ENCODE measurements at places on chromosomes 13 and 19. TPM values are rescaled to one million over a fixed set of nuclear protein-coding genes. Genes with fewer than 3 reads are reported as not detected.

Gene GNG7
- 3.3 TPM for total RNA-seq

Gene CD209
- total RNA-seq, result 8.8 TPM

Gene SPC24
- total RNA-seq, result 21.8 TPM

Gene LGALS4
- total RNA-seq, result 0.51 TPM

Gene GFY
- not detected for total RNA-seq

Gene MRPS31
- total RNA-seq, result 24.7 TPM

Gene URAD
- total RNA-seq, result not detected

Gene COMP
- total RNA-seq, result not detected

Gene ZNF99
- 0.43 TPM for total RNA-seq

GRCh38 chr13:21034603-21035191 lies 26.7 kb downstream of the LATS2 start:
- no peaks in the 10 kb centered on the region for H3K36me3 ChIP-seq
- peaks cover 4% of the 10 kb centered on the region for H3K4me1 ChIP-seq
- no peaks in the 10 kb centered on the region for H3K27me3 ChIP-seq
- peak; percentile 26 for DNase-seq
- H3K27ac ChIP-seq, result peak overlapping the region; percentile 70

GRCh38 chr13:27526516-27526915 lies 76.2 kb upstream of the MTIF3 start:
- H3K27me3 ChIP-seq, result no peaks in the 10 kb centered on the region
- no peaks in the 10 kb centered on the region for H3K4me1 ChIP-seq
- H3K27ac ChIP-seq, result no peak overlapping the region
- no peak for DNase-seq

DNA sequence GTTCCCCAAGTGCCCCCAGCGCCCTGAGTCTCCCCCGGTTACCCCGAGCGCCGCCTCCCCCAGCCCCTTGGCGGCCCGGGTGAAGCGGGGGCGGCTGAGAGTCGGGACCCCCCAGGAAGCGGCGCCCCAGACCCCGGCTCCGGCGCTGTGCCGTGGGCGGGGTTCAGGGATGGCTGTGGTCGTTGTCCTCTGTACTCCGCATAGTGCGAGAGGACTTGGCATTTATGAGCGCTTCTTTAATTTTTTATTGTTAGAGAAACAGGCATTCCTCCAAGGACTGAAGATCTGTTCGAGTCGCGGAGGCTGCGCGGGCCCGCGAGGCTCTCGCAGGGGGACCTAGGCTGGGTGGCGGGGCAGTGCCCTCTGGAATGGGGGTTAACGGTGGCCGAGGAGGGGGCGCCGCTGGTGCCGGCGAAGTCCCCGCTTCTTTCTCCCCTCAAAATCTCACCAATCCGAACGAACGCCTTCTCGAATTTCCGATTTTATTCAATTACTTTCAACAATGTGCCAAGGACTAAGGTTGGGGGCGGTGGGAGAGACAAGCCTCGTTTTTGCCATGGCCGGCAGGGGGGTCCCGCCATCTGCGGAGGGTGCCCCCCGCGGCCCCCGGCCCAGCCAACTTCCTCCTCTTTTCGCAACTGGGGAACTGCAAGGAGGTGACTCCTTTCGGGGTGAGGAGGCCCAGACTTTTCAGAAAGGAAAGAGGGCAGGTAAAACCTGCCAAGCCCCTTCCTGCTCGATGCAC lies 596 bp upstream of the GJB2 start:
- H3K4me3 ChIP-seq, result peak overlapping the region; percentile 21
- no peak for DNase-seq
- H3K36me3 ChIP-seq, result no peaks in the 10 kb centered on the region
- peaks cover 13% of the 10 kb centered on the region for H3K27me3 ChIP-seq
- H3K27ac ChIP-seq, result no peak overlapping the region

GRCh38 chr13:25085125-25085742 lies 10.7 kb upstream of the PABPC3 start:
- no peaks in the 10 kb centered on the region for H3K4me1 ChIP-seq
- H3K27ac ChIP-seq, result no peak overlapping the region
- H3K27me3 ChIP-seq, result no peaks in the 10 kb centered on the region
- no peak overlapping the region for H3K4me3 ChIP-seq
- no peaks in the 10 kb centered on the region for H3K36me3 ChIP-seq
- DNase-seq, result no peak

DNA sequence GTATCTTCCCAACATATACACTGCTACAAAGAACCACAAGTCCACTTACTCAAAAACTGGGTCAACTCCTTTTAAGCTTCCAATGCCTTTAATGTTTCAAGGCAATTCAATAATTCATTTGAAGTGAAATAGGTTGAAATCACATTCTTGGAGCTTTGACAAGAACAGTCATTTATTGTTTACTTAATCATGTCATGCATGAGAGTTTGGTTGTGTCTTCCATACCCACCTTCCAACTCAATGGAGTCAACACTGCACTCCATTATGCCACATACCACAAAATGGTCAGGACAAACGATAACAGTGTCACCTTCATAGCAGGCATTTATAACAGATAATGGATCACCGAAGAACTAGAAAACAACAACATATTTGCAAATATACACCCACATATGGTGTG lies 506.3 kb downstream of the UQCRFS1 start:
- H3K27me3 ChIP-seq, result no peaks in the 10 kb centered on the region
- DNase-seq, result no peak
- H3K4me1 ChIP-seq, result no peaks in the 10 kb centered on the region
- H3K27ac ChIP-seq, result no peak overlapping the region

- no peak overlapping the region for H3K27ac ChIP-seq
- DNase-seq, result no peak
- no peak overlapping the region for H3K4me3 ChIP-seq
- no peaks in the 10 kb centered on the region for H3K36me3 ChIP-seq
Measured at GRCh38 chr13:78227709-78228108, 309.1 kb upstream of the EDNRB start.

GRCh38 chr13:66951426-66951825 lies 278.7 kb downstream of the PCDH9 start:
- H3K27me3 ChIP-seq, result no peaks in the 10 kb centered on the region
- H3K4me3 ChIP-seq, result no peak overlapping the region
- no peaks in the 10 kb centered on the region for H3K4me1 ChIP-seq

DNA sequence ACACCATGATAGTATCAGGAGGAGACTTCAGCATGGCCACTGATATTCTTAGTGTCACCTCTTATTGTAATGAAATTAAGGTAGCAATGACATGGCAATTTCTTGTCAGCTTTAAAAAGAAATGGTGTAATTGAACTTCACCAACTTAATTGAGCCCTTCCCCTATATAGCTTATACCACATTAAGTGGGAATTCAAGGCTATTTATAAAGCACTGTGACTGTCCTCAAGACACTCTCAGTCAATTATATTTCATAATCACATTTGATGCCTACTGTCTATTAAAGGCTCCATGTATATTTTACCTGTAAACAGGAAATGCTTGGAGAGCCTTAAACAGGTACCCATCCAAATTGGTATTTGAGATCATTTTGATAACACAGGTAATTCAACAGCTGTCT lies 28.3 kb downstream of the KLF12 start:
- no peaks in the 10 kb centered on the region for H3K27me3 ChIP-seq
- no peaks in the 10 kb centered on the region for H3K36me3 ChIP-seq
- H3K27ac ChIP-seq, result no peak overlapping the region
- no peak overlapping the region for H3K4me3 ChIP-seq

DNA sequence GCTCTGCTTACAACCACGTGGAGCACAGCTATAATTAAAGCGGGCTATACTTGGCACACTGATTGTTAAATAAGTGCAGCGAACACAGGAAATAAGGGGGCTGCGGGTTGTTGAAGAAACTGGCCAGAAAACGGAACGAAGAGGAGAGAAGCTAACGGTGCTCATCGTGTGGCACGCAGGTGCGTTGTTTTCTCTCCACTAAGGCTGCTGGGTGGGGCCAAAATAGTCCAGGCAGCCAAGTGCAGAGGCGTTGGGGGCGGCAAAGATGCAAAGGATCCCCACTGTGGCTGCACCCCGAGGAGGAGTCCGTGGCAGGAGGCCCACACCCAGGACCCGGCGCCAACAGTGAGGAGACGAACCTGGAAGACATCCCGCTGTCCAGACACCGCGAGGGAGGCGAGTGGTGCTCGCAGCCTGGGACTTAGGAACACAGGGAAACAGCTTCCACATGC lies 8.1 kb upstream of the ARL11 start:
- no peak overlapping the region for H3K27ac ChIP-seq
- H3K27me3 ChIP-seq, result no peaks in the 10 kb centered on the region
- no peaks in the 10 kb centered on the region for H3K36me3 ChIP-seq
- H3K4me1 ChIP-seq, result no peaks in the 10 kb centered on the region
- no peak for DNase-seq

GRCh38 chr13:109749365-109749764 lies 37.0 kb downstream of the IRS2 start:
- H3K4me3 ChIP-seq, result no peak overlapping the region
- no peak for DNase-seq
- no peaks in the 10 kb centered on the region for H3K36me3 ChIP-seq
- no peaks in the 10 kb centered on the region for H3K27me3 ChIP-seq

- peaks cover 23% of the 10 kb centered on the region for H3K4me1 ChIP-seq
- H3K27me3 ChIP-seq, result no peaks in the 10 kb centered on the region
- no peaks in the 10 kb centered on the region for H3K36me3 ChIP-seq
- H3K27ac ChIP-seq, result peak overlapping the region; percentile 93
- DNase-seq, result peak; percentile 81
- peak overlapping the region; percentile 97 for H3K4me3 ChIP-seq
Measured at GRCh38 chr19:532561-533363, 1.2 kb downstream of the CDC34 start.

DNA sequence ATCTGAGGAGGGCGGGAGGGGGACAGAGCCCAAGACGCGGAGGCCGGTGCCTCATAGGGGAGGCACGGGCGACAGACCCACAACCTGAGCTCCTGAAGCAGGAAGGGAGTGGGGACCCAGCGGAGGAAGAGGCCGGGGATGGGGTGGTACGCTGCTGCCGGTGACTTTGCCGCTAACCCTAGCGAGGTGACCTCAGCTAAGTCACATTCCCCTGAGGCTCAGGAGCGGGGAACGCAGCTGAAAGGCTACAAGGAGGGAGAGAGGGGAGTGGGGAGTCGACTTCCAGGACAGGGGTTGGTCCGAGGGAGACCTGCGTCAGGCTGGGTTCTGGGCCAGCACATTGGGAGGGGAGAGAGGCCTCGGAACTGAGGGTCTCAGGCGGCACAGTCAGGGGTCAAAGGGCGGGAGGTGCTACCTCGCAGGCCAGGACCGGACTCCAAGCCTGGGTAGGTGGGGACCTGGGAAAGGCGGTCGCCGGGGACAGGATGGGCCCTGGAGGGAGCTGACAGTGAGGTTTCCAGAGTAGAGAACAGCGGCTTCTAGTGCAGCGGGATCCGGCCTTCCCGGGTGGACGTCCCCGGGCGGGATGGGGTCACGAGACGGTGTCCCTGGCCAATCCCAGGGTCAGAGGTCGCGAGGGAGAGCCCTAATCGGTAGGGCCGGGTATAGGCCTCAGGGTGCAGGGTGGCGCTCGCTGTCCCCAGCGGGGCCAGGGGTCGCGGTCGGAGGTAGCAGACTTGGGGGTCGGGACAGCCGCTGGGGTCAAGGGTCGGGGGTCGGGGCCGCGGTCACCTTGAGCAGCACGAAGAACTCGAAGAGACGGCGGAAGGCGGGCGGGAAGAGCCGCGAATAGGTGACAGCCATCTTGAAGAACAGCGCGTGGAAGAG lies 699 bp downstream of the TMEM259 start:
- H3K27me3 ChIP-seq, result no peaks in the 10 kb centered on the region
- H3K36me3 ChIP-seq, result no peaks in the 10 kb centered on the region
- peak overlapping the region; percentile 90 for H3K27ac ChIP-seq
- peak overlapping the region; percentile 90 for H3K4me3 ChIP-seq
- DNase-seq, result peak; percentile 56

GRCh38 chr13:56187331-56187730 lies 953.4 kb upstream of the PRR20A start:
- no peak for DNase-seq
- no peak overlapping the region for H3K4me3 ChIP-seq
- no peaks in the 10 kb centered on the region for H3K27me3 ChIP-seq
- H3K27ac ChIP-seq, result no peak overlapping the region
- no peaks in the 10 kb centered on the region for H3K36me3 ChIP-seq
- no peaks in the 10 kb centered on the region for H3K4me1 ChIP-seq

- H3K4me1 ChIP-seq, result no peaks in the 10 kb centered on the region
- H3K27ac ChIP-seq, result no peak overlapping the region
- no peak for DNase-seq
- H3K4me3 ChIP-seq, result no peak overlapping the region
- no peaks in the 10 kb centered on the region for H3K36me3 ChIP-seq
Measured at GRCh38 chr13:80249516-80250212, 91.3 kb downstream of the SPRY2 start.

GRCh38 chr19:6056282-6056741 lies 54.0 kb downstream of the RFX2 start:
- no peak overlapping the region for H3K4me3 ChIP-seq
- no peaks in the 10 kb centered on the region for H3K36me3 ChIP-seq
- DNase-seq, result no peak

DNA sequence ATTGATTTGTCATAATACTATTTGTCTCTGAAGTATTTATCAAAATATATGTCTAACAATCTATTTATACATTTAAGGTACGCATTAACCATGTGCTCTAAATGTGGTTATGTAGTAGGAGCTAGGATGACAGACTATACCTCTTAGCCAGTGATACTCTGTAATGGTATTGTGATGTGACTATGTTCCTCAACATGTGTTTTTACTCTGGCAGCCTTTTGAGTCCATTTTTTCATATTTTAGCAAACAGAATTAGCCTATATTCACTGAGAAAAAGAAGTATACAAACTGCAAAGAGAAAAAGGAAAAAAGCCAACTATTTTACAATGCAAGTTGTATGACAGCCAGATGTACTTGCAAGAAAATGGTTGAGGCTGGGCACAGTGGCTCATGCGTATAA lies 26.7 kb downstream of the MAB21L1 start:
- H3K27ac ChIP-seq, result no peak overlapping the region
- H3K4me3 ChIP-seq, result no peak overlapping the region
- no peaks in the 10 kb centered on the region for H3K27me3 ChIP-seq

- peak; percentile 93 for DNase-seq
- peak within 1 kb of the TSS; percentile 97 for H3K27ac ChIP-seq
- no peaks in the 10 kb centered on the region for H3K27me3 ChIP-seq
- H3K4me3 ChIP-seq, result peak within 1 kb of the TSS; percentile 51
- no peaks in the 10 kb centered on the region for H3K4me1 ChIP-seq
Measured at GRCh38 chr19:48646001-48646721, at the start of gene CA11. Gene CA11 (minus strand): TSS chr19:48646187. CDS start chr19:48645632, 555 bp downstream.

DNA sequence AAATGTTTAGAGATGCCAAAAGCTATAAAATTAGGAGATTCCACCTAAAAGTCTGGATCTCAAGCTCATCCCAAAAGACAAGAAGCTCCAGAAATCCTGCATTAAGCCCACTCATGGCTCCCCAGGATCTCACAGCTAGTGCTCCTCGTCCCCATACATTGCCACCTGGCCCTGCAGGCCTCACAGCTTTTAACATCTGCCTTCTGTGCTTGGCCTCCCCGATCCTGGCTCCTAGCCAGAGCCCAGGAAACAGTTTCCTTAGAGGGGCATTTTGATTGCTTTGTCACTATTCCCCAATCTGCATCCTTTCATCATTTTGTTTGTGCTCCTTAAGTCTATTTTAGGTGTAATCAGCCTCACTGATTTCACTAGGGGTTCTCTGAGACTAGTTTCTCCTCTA lies 14.5 kb upstream of the DCT start:
- H3K4me3 ChIP-seq, result no peak overlapping the region
- no peak overlapping the region for H3K27ac ChIP-seq
- no peaks in the 10 kb centered on the region for H3K27me3 ChIP-seq
- no peaks in the 10 kb centered on the region for H3K36me3 ChIP-seq
- no peaks in the 10 kb centered on the region for H3K4me1 ChIP-seq

GRCh38 chr13:86870444-86870843 lies 800.7 kb upstream of the SLITRK5 start:
- no peaks in the 10 kb centered on the region for H3K36me3 ChIP-seq
- H3K4me1 ChIP-seq, result no peaks in the 10 kb centered on the region
- H3K27me3 ChIP-seq, result no peaks in the 10 kb centered on the region
- no peak overlapping the region for H3K4me3 ChIP-seq
- no peak overlapping the region for H3K27ac ChIP-seq

- DNase-seq, result no peak
- no peak overlapping the region for H3K4me3 ChIP-seq
- H3K36me3 ChIP-seq, result no peaks in the 10 kb centered on the region
- H3K27me3 ChIP-seq, result no peaks in the 10 kb centered on the region
- no peaks in the 10 kb centered on the region for H3K4me1 ChIP-seq
Measured at GRCh38 chr19:12230751-12231733, 63.6 kb downstream of the ZNF44 start.
